ENCODE measurements at places on chromosomes 7 and 10. TPM values are rescaled to one million over a fixed set of nuclear protein-coding genes. Genes with fewer than 3 reads are reported as not detected.

Gene C10orf105
- total RNA-seq: not detected

Gene ATP6V0A4
- total RNA-seq: not detected

Gene RHOBTB1
- total RNA-seq: 8.0 TPM

Gene BLNK
- total RNA-seq: 13.2 TPM

Gene TMEM176B
- total RNA-seq: 210 TPM

Gene HOXA6
- total RNA-seq: 20.5 TPM

Gene AKR1C3
- total RNA-seq: 110 TPM

Gene CRYGN
- total RNA-seq: 0.51 TPM

Gene MYO1G
- total RNA-seq: 3.8 TPM

Gene GTF2IRD1
- 30.7 TPM for total RNA-seq

Gene CUX1
- total RNA-seq: 85.2 TPM

Gene GNG11
- 3.4 TPM for total RNA-seq

Gene SUPV3L1
- 27.5 TPM for total RNA-seq

Gene PDIA4
- total RNA-seq: 211 TPM

Gene TRPV5
- not detected for total RNA-seq

Gene GPR85
- 0.57 TPM for total RNA-seq

Gene MOGAT3
- total RNA-seq: 66.2 TPM

Gene GNAT3
- not detected for total RNA-seq

Gene STRIP2
- total RNA-seq: 0.09 TPM

Gene GSTK1
- total RNA-seq: 193 TPM

Gene RAB19
- total RNA-seq: 21.5 TPM

Gene PRSS37
- not detected for total RNA-seq

Gene MDFIC
- 29.5 TPM for total RNA-seq

Gene HOXA3
- 38.1 TPM for total RNA-seq

Gene EVX1
- total RNA-seq: not detected

Gene MAGI2
- 14.5 TPM for total RNA-seq

Gene SVOPL
- total RNA-seq: 2.9 TPM

Gene GIMAP8
- total RNA-seq: 4.1 TPM

Gene MUC3A
- total RNA-seq: 57.6 TPM

Gene TBXAS1
- 15.6 TPM for total RNA-seq

Gene ACHE
- total RNA-seq: 41.4 TPM

Gene NRG3
- total RNA-seq: 0.12 TPM

Gene VWA2
- total RNA-seq: 0.47 TPM

Gene ADRB1
- total RNA-seq: 2.8 TPM

All from mucosa of descending colon (tissue), 3 donors.